ENCODE measurements at places on chromosomes 1 and 21.

DNA sequence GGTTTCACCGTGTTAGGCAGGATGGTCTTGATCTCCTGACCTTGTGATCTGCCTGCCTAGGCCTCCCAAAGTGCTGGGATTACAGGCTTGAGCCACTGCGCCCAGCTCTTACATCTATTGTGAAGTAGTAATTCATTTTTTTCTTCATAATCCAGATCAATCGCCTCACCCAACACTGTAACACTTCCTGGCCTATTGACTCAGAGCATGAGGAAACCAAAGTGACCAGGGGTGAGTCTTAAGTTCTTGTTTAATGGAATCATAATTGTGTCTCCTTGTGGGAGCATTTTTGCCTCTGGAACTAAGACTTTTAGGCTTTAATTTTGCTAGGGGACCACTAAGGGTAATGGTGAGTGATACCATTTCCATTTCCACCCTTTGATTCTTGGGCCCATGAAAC, 27.4 kb downstream of the TNFSF18 start:
- DNase-seq, result no peak

DNA sequence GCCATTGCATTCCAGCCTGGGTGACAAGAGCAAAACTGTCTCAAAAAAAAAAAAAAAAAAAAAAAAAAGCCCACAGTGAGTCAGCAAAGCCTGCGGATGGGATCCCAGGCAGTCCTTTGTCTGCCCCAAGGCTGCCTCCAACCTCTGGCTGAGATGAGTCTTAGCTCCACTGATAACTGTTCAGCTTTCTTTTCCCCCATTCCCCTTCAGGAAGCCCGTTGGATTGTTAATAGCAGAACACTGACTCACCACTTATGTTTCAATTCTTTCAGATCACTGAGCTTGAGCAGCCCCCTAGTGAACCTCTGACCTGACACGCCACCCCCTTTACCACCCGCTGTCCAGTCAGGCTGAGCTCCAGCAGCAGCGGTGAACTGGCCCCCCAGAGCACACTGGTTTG, 57.5 kb downstream of the ERG start:
- no peak for DNase-seq

GRCh38 chr1:28592321-28593071, 431 bp downstream of the RAB42 start:
- DNase-seq, result no peak

- no peak for DNase-seq
These were observed 11.3 kb downstream of the PODN start for GRCh38 chr1:53073287-53073686.

GRCh38 chr1:81558291-81559076, 242.2 kb upstream of the ADGRL2 start:
- DNase-seq, result no peak

- peak; percentile 100 for DNase-seq
These were observed 2.1 kb upstream of the PFKL start for GRCh38 chr21:44297525-44298290.

DNA sequence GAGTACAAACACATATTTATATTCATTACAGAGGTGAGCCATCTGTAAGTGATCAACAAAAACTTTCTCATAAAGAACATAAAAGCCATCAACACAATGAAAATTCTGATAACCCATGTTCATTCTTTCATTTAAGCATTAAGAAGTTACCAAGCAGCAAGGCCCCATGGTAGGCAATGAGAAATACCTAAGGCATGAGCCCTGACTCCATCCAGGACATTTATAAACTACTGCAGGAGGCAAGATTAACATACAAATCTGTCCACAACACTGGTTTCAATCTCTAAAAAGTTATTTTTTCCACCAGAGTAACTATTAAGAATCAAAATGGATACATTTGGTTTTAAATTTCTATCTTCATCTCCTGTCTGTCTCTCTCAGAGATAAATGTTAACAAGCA, 76.1 kb downstream of the SIPA1L2 start:
- no peak for DNase-seq

DNA sequence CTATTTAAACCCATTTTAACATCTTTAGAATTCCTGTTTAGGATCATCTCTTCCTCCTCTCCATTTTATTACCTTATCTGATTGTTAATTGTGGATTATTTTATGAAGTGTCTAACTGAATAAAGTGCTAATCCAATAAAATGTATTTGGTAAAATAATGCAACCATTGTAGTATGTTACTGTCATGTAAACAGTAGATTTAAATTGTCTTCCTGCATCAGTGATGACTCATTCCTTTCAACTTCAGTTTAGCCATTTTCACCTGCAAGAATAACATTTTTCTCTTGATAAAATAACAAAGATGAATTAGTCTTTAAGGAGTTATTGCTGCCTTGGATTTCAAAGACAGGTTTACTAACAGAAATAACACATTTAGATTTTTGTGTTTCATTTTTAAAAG, 5.4 kb downstream of the PPP2R5A start:
- no peak for DNase-seq

- DNase-seq, result peak; percentile 15
These were observed 4.7 kb downstream of the SHISA4 start for GRCh38 chr1:201893431-201893830.

DNA sequence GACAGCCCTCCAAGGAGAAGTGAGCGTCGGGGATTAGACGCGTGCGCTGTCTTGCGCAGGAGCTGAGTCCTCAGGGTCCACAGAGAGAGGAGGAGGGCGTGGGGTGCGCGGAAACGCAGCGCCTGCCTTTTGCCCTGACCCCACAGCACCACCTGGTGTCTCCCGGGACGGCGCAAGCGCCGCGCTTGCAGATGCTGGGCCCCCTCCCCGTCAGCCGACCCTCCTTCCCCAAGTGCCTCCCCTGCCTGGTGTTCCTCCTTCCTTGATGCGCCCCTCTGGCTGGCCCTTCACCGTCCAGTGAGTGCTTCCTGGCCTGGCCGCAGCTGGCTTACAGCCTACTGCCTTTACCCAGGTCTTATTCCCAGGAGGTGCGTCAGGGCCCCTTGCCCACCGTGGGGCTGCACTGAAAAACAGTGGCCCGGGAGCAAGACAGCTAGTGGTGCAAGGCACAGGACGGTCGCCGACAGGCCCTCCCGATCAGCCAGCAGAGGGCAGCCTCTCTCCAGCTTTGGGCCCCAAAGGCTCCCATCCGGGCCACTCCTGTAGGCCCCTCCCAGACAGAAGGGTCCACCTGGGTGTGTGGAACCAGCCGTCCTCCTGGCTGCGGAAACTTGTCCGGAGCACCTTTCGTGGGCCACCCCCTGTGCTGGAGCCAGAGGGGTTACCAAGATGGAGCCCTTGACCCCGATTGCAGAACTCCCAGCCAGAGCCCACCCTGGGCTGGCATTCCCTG, 12.9 kb upstream of the PHLDA3 start:
- DNase-seq, result peak; percentile 84

GRCh38 chr1:60831780-60832179, 250.6 kb upstream of the NFIA start:
- DNase-seq, result no peak

DNA sequence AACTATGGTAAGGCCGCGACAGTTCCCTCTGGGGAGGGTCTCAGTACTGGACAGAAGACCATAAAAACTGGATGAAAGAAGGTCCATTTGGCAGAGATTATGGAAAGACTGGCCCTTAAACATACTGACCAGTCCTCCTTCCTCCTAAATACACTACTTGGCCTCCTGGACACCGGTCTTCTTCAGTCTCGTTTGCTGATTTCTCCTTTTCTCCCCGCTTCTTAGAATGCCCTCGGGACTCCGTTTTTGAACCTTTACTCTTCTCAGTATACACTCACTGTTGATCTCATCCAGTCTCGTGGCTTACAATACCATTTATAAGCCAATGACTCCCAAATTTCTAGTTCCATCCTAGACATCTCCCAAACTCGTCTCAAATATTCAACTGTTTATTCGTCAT, 694 bp upstream of the MRPL9 start:
- DNase-seq, result no peak

GRCh38 chr1:183075861-183076260, 52.6 kb downstream of the LAMC1 start:
- DNase-seq, result no peak

GRCh38 chr1:77832901-77833300, 53.5 kb downstream of the MIGA1 start:
- DNase-seq, result no peak

DNA sequence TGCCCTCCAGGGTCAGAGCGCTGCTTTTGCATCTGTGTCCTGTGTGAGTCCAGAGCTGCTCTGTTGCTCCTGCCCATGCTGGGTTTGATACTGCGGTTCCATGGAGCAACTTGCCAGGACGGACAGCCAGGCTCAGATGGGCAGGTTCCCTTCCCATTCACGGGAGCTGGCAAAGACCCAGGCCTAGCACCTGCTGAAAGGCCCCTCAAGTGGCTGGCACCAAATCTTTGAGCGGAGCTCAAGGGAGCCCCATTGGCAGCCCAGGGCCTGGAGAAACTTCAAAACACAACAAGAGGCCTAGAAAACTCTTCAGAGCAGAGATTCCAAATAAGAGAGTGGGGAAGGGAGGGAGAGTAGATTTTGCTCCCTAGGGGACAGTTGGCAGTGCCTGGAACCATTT, 97.2 kb downstream of the ACTL8 start:
- DNase-seq, result no peak

DNA sequence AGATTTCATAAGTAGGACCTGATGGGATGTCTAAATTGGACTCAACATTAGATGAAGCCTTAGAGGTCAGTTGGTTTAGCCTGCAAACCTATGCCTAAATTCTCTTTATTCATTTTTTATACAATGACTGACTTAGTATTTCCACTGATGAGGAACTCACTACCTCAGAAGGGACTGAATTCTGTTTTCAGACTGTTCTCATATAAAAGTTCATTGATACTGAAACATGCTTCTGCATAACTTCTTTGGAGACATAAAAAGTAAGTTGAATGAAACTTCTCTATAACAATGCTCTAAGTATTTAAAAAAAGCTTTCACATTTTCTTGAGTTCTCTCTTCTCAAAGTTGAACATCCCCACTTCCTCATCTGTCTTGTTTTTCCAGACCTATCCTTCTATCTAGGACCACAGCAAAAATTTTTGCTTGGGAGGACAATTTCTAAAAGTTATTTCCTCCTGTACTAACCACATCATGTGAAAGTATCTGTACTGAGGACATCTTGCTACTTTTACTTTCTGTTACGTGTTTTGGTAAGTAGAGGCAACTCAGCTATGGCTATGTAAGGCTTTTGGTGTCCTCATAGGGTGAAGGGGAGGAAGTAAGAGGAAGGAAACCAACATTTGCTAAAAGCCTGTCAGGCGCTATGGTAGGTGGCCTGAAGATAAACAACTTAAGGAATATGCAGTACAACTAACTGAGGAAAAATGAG, 64.1 kb downstream of the USP24 start:
- DNase-seq, result no peak

GRCh38 chr1:24900486-24900849, 29.6 kb downstream of the RUNX3 start:
- DNase-seq, result no peak

DNA sequence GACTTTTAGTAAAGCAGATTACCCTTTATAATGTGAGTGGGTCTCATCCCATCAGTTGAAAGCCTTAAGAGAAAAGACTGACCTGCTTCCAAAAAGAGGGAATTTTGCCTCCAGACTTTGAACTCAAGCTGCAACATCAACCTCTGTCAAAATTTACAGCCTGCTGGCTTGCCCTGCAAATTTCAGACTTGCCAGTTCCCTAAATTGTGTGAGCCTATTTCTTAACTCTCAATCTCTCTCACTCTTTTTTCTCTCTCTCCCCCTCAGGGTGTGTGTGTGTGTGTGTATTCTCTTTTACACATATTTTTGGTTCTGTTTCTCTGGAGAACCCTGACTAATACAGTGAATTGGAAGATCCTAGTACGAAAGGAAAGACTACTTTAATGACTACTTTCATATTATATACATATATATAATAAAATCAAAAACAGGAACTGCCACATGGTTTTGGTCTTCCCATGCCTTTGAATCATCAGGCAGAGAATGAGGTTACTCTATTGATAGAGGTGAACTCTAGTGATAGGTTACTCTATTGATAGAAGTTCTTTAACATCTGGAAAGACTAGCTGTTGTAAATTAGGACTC, 6.4 kb downstream of the OR2C3 start:
- DNase-seq, result no peak

- no peak for DNase-seq
These were observed 281.6 kb downstream of the TPR start for GRCh38 chr1:186093437-186093836.

GRCh38 chr1:169858467-169858866, 35.2 kb downstream of the SCYL3 start:
- no peak for DNase-seq

DNA sequence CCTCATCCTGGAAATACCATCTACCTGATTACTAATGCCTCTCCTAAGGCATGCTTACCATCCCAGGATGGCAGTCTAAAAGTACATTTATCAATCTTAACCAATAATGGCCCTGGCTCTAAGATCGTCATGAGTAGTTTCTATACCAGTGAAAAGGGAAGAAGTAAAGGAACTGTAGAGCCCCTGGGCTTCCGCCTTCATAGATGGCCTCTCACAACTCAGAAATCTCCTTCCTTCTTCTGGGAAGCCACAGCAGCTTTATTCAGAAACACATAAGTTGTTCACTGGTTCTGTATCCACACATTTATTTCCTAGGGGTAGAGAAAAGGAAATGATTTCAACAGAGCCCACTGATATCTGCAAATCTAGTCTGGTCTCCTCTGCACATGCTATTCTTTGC, 41.0 kb upstream of the CD5L start:
- DNase-seq, result no peak

DNA sequence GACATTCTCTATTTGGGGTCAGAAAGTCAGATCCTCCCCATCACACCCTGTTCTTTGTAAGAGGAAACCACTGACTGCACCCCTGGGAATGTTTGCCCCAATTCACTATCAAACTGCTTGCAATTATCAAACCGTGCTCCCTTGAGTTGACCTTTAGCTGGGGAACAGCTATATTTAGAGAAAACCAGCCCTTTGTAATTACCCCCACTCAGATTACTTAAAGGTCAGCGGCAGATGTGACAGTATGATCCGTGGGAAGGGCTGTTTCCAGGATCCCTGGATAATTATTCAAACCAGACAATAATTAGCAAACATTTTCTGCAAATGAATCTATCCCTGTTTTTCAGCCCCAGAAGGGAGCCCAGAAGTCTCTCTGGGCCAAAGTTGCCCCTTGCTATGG, 242.7 kb downstream of the RRAGC start:
- no peak for DNase-seq

DNA sequence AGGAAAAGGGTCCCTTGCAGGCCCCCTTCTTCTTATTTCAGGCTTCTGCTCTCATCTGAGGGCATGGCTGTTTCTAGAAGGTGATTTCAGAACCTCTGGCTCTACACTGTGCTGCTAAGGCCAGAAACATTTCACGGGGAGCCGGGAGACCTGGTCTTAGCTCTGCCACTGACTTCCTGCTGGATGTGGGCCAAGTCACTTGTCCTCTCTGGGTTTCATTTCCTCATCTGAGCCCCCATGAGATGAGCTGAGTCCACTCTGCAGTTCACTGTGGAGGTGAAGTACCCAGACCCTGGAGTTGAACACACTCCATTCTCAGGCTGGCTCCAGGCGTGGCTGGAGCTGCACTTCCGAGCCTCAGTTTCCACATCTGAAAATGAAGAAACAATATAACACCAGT, 2.1 kb downstream of the PADI1 start:
- no peak for DNase-seq

GRCh38 chr1:51192213-51192843, 43.7 kb upstream of the RNF11 start:
- DNase-seq, result no peak

- DNase-seq, result no peak
These were observed 671 bp downstream of the KIF26B start for GRCh38 chr1:245155272-245156040.
